AG08396 (cell line): ENCODE measurements at places on chromosomes 3 and 15.

DNA sequence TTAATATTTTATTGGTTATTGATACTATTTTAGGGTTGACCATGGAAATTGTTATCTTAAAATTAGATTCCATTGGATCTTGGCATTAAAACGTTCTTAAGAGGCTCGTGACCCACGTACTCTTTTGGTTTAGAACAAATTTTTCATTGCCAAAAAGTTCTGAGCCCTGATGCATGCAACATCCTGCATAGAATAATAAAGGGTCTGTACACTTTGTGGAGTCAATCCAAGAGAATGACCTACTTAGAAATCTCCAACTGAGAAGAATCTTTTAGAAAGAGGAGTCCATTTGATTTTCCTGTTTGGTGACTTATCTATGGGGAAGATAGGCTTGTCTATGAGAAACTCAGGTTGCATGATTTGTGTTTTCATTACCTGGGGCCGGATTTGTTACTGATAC is 404.2 kb upstream of the RGMA start:
- DNase-seq: no peak

DNA sequence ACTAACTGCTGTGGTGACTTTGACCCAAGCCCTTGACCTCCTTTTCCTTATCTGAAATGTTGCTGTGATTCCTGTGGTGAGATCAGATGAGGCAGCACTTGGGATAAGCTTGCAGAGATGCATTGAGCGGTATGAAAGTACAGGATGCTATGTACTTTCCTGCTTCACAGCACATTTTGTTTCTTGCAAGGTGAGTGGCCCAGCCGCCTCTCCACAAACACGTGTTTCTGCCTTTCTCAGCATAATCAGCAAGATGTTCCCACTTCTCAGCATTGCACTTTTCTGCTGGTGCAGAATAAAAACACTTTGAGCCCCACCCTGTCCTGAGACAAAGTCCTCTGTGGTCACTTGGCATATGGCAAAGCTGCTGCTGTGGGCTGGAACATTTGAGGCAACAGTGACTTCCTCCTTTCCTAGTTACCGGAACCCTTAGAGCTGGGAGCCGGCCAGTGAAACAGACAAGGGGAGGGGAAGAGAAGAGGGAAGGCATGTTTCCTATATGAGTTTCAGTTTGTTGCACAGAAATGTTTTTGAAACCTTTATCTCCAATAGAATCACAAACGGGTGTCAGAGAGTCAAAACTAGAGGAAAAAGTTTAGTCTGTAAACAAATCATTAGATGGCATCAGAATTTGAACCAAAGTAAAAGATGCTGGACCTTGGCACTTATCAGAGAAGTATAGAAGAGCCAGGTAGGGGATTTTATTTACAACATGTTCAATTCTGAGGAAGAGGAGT is 5.0 kb downstream of the NUDT16 start:
- no peak for DNase-seq

DNA sequence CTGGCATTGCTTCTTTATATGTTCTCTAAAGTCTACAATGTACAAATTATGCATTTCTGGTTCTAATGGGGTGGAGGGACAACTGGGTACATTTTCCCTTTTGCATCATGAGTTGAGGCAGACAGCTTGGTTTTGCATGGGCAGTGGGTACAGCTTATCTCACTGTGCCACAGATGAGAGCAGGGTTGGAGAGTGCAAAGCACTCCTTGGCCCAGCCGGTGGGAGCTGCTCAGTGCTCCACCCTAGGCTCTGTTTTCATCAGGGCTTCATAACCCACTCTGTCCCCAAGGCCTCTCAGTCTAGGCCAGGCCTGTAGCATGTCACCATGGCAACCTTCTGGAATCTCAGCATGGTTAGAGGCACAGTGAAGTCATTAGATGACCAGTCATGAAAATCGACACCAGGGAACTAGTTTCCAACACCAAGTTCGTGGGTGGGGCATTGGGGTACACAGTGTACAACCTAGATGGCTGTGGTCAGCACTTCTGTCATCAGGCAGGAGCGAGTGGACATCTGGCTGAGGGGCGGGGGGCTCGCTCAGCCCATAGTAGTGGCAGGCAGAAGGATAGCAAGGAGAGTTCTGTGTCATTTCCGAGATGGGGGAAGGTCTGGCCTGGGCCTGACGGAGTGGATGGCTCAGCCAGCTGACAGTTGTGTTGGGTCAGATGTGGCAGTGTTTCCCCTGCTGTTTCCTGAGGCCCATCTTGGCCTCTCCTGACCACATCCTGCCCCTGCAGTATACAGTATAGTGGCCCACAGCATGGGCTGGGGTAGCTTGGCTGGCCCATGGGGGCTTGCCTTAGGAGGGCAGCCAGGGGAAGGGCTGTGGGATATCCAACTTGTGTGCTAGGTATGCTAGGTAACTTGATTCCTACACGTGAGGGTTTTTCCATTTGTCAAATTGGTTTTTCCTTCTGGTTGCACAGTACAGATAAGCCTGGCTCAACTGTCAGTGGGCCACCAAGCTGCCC is 75.7 kb upstream of the PRR23C start:
- peak; percentile 60 for DNase-seq

- no peak for DNase-seq
Measured at GRCh38 chr3:22951910-22952309, 251.2 kb upstream of the UBE2E2 start.

DNA sequence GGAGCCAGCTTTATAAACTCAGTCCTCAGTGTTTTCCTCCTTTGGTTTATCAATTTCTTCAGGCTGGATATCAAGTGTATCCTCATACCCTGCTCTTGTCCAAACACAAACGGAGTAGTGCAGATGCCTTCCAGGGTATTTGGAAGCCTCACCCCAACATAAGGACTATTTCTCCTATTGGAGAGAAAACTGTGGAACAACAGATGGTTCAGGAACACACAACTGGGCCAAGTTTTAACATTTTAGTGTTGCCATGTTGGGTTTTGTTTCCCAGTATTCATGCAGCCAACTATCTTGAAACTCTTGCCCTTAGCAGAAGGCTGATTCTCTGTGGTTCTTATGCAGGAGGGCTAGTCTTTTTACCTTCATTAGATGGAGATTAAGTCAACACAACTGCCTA is 398.1 kb downstream of the GABRB3 start:
- no peak for DNase-seq

GRCh38 chr3:61425356-61425755 is 136.0 kb upstream of the PTPRG start:
- DNase-seq: no peak

DNA sequence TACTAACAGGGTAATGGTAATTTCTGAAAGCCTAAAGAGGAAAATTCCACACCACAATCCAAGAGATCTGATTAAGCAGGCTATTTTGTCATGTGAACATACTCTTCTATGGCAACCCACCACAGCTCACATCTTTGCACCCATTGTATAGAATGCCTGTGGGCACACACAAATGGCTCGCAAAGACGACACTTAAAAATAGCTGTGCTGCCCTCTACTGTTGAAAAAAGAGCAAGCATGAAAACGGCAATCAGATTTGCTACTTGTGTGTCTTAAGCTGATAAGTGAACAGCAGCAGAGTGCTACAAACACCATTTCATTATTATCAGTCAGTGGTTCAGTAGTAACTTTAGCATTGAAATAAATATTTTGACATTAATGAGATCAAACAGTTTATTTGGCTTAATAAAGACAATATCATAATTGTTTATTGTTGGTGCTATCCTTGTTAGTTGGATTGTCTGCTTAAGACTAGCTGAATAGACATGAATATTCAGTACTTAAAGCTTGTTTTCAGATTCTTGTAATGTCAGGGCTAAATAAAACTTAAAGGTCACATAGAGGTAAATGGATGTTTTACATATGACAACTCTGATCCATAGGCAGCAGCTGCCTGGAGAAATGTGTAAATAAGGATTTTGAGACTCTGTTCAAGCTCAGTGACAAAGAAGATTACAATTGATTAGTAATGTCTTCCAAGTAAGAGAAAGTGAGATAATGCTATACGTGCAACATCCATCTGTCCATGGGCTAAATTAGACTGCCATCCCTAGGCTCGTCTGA is 199.1 kb downstream of the LRRN1 start:
- DNase-seq: no peak

DNA sequence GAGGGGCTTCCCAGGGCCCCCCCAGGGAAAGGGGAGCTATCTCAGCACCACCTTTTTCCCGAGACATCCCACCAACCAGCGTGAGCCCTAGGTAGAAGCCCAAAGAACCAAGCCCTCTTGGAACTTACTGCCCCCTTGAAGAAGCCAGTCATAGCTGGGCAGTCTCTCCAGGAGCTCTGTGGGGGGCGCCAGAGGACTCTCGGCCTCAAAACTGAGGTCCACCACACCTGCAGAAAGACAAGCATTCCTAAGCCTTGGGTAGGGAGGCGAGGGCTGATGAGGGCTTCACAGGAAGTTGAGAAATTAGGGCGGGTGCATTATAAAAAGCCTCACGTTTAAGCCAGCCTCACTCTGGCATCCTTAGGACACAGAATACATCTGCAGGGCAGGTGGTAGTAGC is 9.0 kb downstream of the SSUH2 start:
- no peak for DNase-seq

DNA sequence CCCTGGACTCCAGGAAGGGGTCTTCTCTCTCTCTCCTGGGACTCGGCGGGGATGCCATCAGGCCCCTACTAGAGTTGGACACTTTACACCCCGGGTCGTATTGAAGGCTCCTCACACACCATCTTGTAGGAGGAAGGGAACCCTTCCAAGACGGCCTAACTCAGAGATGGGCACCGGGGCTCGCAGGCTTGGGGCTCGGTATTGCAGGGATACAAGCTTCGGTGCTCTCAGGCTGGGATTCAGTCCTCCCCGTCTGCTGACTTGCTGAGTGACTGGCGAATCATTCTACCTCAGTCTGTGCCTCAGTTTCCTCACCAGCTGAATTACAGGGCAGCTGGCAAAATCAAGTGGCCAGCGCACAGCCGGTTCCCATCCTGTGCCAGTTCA is 419 bp upstream of the CALML4 start:
- no peak for DNase-seq

DNA sequence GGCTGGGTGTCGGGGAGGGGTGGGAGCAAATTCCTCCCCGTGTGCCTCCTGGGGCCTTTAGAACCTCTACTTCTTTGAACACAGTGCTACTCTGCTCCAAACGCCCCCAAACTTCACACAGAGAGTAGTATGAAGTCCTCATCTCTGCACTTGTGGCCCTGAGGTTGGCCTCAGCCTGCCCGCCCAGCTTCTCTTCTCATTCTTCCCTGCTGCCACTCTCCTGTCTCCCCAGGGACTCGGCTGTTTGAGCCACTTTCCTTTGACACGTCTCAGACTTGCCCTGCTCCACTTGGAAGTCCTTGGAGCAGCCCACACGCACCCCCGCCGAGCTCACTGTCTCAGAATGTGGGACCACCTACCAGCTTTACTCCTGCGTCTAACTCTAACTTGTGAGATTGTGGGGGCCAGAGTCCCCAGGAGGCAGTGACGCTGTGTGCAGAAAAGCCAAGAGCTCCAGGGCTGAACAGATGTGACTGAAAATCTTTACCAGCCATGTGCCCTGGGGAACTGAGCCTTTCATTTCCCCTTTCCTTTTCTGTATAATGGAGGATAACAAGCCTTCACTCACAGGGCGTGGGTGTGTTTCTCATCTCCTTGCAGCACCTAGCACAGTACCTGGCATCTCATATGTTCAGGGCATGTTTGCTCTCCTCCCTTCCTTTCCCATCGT is 233.6 kb upstream of the CTDSPL start:
- no peak for DNase-seq

DNA sequence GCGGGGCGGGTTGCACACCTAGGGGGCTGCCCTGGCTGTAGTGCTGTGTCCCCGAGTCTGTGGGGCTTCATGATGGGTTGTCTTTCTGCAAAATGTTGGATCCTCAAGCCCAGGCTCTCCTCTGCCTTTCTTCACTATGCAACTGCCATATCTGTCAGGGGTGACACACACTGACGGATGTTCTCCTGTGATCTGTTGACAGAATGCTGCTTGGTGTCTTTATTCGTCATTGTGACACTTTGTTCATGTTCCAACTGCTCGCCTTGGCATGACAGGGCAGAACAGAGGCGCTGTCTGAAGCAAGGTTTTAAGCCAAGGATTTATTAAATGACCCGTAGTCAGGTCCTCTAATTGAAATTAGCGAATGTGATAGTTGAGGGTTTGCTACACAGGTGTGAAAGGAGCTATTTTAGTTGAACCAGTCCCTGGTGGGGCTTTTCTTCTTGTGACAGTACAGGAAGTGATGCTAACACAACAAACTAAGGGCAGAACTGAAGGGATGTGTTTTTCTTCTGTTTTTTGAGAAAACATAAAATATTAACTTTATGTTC is 173.4 kb downstream of the MCTP2 start:
- no peak for DNase-seq

GRCh38 chr3:42498791-42499477 is 3.5 kb upstream of the VIPR1 start:
- DNase-seq: no peak

- DNase-seq: no peak
Measured at GRCh38 chr3:161310649-161311423, 60.5 kb downstream of the SPTSSB start.

DNA sequence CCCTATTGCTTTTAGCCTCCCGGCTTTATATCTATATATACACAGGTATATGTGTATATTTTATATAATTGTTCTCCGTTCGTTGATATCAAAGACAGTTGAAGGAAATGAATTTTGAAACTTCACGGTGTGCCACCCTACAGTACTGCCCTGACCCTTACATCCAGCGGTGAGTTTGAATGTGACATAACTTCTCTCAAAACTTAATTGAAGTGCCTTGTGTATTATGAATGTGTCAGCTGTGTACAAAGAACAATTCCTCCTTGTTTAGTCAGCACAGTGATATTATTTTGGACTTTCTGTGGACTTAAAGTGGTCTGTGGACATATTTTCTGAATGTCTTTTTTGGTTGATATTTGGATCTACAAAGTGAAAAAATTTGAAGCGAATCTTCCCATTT is 220 bp downstream of the TP63 start:
- no peak for DNase-seq

DNA sequence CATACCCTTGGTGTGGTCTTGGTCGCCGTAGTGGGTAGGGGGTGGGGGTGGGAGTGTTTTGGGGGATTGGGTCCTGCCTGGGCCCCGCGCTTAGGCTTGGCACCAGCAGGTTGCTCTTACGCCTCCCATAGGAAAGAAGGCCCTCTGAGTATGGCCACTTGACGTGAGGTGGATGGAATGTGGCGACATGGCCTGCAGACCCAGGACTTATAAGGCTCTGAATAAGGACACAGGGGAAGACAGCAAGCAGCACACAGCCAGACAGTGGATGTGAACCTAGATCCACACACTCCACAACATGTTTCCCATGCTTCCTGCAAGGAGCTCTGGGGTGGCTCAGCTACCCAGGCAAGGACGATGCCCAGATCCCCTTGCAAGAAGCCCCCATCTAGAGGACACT is 12.4 kb downstream of the RBPMS2 start:
- no peak for DNase-seq

DNA sequence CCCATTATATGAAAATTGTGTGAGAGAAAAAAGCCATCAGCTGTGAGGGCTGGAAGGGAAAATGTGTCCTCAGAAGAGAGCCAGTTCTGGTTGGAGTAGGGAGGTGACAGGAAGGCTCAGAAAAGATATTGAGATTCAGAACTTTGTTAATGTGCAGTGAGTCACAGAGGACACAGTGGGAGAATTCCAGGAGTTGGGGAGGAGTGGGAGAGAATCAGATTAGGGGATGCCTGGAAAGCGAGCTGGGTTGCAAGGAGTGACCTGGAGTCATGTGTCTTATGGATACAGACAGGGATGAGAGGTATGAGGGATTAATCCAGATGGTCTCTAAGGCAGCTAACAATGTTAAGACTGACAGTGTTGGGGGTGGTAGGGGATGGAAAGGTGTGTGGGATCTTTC is 67.5 kb downstream of the CHST2 start:
- DNase-seq: no peak

- no peak for DNase-seq
Measured at GRCh38 chr3:16474216-16474615, 39.3 kb downstream of the RFTN1 start.

- no peak for DNase-seq
Measured at GRCh38 chr15:100252779-100253417, 88.9 kb downstream of the ADAMTS17 start.
